ENCODE measurements at places on chromosomes 7 and 10.
A peak's percentile ranks its signal among the peaks of the same experiment; 100 is the strongest.

- DNase-seq, result no peak
Observed at GRCh38 chr7:11707606-11708193, 124.3 kb downstream of the THSD7A start.

GRCh38 chr7:130938661-130939060 lies 204.7 kb upstream of the KLF14 start:
- peak; percentile 42 for DNase-seq

DNA sequence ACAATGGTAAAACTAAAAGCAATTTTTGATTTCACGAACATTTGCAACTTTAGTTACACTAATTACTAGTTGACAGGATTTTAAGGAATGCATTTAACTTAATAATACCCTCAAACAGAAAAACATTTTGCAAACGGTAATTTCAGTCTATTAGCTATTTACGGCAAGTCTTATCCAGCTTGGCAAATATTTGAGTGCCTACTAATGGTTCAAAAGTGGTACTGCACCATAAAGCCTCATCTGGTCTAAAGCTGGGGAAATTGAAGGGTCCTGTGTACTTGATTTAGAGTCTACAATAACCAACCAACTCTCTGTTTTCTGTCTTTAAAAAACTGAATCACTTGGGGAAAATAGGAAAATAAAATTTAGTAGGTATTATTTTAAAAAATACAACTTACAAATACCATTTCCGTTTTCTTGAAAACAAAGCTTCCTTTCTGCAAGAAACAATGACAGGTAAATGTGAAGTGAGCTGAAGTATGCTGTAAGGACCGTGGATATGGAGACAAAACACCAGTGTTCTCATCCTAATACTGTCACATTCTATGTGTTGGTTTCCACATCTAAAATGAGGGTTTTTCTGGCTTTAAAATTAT lies 142.3 kb downstream of the VPS50 start:
- DNase-seq, result no peak

DNA sequence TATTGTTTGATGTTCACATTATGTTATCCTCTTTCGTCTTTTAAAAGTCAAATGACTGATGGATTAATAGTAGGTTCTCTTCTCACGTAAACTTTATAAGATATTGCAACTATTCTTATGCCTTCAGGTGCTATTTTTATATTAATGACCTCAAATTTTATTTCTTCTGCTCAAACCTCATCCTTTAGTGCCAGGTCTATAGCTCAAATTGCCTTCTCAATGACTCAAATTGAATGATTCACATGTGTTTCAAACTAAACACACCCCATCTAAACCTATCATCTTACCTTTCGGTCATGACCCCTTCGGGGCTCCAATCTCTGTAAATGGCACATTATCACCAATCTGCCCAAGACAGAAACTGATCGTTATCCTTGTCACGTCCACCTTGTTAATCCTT lies 22.0 kb upstream of the LIPF start:
- no peak for DNase-seq

- no peak for DNase-seq
Observed at GRCh38 chr7:151767557-151767956, 109.4 kb downstream of the PRKAG2 start.

GRCh38 chr7:144842377-144842851 lies 6.6 kb upstream of the TPK1 start:
- no peak for DNase-seq

GRCh38 chr7:121073463-121074099 lies 85.1 kb downstream of the CPED1 start:
- DNase-seq, result no peak

DNA sequence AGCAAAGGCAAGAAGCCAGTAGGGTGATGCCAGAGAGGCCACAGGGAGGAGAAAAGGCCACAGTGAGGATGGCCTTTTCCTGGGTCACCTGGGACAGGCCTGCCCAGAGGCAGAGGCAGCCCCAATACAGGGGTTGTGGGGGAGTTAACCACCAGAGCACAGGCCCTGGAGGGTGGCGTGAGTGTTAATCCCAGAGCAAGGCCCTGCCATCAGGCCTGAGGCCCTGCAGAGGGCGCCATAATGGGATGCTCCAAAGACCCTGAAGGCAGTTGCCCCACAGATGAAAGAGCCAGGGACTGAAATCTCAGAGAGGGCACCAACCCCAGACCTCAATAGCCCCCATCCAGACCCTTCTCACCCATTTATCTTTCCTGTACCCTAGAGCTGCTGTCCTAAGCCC lies 23.9 kb downstream of the SLC13A4 start:
- DNase-seq, result no peak

GRCh38 chr7:36116347-36117202 lies 36.5 kb upstream of the EEPD1 start:
- no peak for DNase-seq

DNA sequence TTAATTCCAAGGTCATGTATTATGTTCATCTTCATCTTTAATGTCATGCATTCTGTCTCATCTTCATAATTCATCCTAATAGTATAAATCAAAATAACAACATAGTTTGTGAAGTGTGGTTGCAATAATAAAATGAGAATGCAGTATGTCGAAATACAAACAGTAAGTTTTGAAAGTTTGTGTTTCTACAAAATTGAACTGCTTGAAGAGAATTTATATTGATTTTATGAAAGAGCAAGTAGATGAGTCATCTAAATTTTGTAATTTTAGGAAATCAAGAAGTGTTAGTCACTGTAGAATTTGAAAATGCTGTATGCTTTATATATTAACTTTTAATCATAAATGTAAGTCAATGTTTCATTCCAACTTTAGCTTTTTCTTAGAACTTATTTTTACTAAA lies 190.5 kb upstream of the PPP1R3A start:
- DNase-seq, result no peak

GRCh38 chr10:97876402-97876801 lies 26.8 kb downstream of the GOLGA7B start:
- no peak for DNase-seq

DNA sequence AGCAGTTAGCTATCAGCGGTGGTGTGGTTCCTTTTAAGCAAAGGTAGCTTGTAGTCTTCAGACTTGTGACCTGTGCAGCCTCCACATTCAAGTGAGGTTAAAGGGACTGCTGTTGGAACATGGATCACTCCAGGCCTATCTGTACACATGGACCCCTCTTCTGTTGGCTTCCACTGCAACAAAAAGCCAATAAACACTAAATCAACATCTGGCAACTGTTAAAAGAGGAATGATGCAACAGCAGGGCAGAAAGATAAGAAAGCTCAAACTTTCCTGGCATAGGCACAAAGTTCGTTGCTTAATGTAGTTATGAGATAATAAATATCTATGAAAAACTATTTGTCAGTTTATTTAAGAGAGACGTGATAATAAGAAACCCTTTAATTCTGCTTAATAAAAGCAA lies 4.0 kb upstream of the MINPP1 start:
- DNase-seq, result no peak

GRCh38 chr7:88522771-88523293 lies 216.1 kb upstream of the STEAP4 start:
- no peak for DNase-seq

GRCh38 chr10:131211559-131211958 lies 100.0 kb downstream of the TCERG1L start:
- DNase-seq, result no peak

GRCh38 chr10:11522821-11523245 lies 88.6 kb downstream of the USP6NL start:
- DNase-seq, result no peak

DNA sequence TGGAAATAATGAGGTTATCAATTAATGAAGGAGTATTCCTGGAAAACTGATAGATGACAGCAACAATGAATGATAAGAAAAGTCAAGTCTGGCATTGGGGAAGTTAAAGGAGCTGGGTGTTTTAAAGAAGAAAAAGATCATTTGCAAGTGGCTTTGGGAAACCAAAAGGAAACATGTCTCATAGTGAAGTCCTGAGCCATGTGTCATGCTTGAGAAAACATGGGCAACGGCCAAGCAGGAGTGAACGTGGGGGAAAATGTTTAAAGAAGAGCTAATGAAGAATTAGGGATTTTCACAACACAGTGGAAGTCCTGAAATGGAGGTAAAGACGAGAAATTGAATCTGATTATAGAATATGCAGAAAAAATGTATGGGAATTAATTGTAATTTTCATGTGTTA lies 1383.2 kb upstream of the CELF2 start:
- DNase-seq, result no peak

- DNase-seq, result no peak
Observed at GRCh38 chr10:35641676-35642034, 441 bp downstream of the FZD8 start.

GRCh38 chr10:44045020-44045419 lies 339.9 kb downstream of the CXCL12 start:
- no peak for DNase-seq

GRCh38 chr10:93850031-93851015 lies 43.5 kb upstream of the SLC35G1 start:
- no peak for DNase-seq

DNA sequence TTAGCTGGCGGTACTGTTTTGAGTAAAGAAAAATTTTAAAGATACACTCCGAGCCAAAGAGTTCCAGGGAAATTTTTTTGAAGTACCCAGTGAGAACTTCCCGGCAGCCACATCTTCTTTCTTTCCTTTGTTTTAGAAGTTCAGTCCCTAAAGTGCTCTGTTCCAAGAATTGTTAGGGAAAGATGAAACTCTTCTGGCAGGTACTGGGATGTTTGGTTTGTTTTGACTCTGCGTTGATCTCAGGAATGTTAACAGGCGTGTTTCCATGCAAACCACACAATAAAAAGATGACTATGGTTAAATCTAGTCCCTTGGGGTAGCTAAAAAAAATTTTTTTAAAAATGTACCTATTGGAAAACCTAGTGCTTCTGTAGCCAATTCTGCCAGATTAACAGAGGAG lies 224.7 kb upstream of the PHYHIPL start:
- DNase-seq, result peak; percentile 86

GRCh38 chr7:103447073-103447960 lies 1.3 kb upstream of the SLC26A5 start:
- no peak for DNase-seq

DNA sequence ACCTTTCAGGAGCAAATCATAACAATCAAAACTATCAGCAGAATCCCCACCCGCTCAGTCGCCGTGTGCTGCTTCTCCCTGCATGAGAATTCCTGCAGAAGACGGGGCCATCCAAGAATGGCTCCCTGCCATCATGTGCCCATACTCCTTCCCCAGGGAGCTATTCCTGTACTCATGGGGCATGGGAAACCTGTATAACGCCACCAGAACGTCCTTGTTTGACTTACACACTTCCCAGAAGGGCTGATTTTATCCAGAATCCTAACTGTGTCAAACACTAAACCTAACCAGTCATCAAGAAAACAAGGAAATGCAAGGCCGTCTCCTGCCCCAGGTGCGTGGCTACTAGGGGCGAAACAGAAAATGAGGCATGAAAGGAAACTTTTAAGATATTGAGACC lies 16.0 kb downstream of the DIP2C start:
- DNase-seq, result no peak

GRCh38 chr10:106399112-106399511 lies 765.4 kb downstream of the SORCS1 start:
- DNase-seq, result no peak

DNA sequence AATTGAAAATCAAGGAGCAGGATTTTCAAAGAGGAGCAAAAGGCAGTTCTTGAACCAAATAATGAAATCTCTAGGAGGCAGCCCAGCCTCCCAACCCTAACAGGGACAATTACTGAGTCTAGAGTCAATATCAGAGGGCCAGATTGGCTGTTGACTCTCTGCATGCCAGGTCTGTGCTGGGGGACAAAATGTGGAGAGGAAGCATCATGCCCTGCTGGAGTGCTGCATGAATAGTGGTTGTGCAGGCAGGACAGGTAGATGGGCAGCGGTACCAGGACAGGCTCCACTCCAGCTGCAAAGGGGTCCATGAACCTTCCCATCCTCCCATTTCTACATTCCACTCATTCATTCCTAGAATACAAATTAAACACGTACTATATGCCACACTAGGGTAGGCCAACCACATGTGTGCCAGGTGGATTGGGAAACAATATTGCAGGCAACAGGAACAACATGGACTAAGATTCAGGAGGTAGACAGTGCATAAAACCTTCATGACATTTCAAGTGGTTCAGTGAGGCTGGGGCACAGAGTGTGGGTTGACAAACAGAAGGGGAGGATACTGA lies 30.4 kb upstream of the MAT1A start:
- no peak for DNase-seq

DNA sequence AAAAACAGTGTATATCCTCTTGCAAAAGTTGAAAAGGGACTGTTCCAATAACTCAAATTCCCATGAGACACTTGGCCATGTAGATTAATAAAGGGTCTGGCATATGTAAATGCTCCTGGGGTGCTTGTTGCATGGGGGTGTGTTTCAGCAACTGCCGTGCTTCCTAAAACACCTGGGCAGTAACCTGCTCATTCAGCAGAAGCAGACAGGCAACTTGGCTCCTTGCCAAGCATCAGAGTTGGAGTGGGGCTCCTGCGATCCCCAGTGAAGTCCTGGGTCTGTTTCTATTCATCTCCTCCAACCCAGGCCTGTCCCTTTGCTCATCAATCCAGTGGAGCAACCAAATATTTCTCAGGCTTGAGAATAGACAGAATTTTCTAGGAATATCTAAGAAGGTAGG lies 42.2 kb upstream of the ADAM12 start:
- DNase-seq, result no peak

GRCh38 chr10:21715531-21716195 lies 181.6 kb downstream of the MLLT10 start:
- DNase-seq, result no peak

- DNase-seq, result no peak
Observed at GRCh38 chr10:72692744-72692993, 726 bp downstream of the MCU start.

DNA sequence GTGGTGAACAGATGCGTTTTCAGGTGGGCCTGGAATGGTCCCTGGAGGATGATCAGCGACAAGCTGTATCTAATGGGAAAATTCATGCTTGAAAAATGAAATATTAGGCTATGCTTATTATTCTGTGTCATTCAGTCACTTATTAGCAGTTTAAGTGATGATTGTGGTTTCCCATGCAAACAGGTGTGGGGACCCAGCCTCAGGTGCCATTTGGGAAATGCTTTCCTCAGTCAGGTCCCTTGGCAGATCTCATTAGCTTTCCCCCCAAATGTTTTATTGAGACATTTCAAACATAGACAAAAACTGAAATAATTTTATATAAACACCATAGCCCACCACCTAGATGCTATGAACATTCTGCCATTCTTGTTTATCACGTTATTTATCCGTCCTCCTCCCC lies 411 bp upstream of the SNX10 start:
- no peak for DNase-seq

DNA sequence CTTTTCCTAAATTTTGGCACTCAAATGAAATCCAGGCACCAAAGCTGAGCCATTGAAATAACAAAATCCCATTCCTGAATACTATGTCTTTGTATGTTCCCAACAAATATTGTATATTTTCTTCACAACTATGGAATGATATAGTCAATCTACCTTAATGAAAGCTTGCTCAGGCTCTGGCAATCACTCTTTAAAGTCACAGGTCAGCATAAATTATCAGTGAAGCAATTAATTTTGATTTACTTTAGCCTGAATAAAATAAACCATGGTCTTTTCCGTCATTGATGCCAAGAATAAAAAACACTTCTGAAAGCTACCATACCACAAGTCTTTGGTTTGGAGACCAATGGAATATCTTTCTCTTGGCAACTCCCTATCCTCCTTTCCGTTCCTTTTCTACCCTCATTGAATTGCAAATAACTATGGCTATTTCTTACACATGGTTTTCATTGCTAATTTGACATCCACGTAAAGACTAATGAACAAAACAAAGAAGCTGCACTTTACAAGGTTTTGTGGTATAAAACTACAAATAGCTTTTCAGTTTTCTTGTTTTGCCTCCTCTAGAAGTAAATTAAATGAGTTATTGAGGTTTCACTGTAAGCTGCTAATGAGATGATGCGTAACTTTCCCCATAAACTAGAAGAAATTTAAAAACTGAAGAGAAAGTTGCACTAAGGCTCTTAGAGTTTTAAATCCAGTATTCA lies 166.6 kb downstream of the TAX1BP1 start:
- DNase-seq, result no peak
